ENCODE measurements at places on chromosomes 3 and 15.

DNA sequence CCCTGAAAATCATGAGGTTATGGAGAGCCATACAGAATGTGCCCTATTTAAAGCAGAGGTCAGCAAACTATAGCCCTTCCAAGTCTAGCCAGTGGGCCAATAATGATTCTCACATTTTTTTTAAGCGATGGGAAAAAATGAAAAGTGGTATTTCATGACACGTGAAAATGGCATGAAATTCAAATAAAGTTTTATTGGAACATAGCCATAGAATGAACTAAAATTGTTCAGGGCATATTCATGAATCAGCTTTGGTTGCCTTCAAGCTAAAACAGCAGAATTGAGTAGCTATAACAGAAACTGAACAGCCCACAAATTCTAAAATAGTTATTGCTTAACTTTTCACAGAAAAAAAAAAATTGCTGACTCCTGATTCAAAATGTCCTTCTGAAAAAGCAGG, 104.5 kb downstream of the TFG start:
- no peak for DNase-seq

GRCh38 chr3:13645801-13646637, 97.1 kb downstream of the FBLN2 start:
- DNase-seq = no peak

DNA sequence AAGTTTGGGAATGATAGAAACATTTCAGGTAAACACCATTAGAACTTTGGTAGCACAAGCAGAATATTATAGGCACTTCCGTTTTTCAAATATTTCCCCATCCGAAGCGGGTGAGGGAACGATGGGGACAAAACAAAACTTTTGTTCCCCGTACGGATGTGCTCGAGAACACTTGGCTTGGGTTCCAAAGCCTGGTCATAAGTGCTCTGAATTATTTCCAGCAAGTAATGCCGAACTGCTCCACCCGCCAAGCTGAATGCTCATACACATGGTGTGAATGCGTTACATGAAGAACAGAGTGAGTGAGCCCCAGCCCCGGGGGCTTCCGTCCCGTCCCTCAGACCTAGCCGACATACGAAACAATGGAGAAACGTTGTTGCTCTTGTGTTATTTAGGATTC, 438.2 kb upstream of the ARRDC4 start:
- DNase-seq = no peak

GRCh38 chr15:36936613-36937012, 163.7 kb downstream of the MEIS2 start:
- DNase-seq = no peak

- peak; percentile 40 for DNase-seq
Measured at GRCh38 chr3:123809597-123809996, 74.5 kb downstream of the MYLK start.

DNA sequence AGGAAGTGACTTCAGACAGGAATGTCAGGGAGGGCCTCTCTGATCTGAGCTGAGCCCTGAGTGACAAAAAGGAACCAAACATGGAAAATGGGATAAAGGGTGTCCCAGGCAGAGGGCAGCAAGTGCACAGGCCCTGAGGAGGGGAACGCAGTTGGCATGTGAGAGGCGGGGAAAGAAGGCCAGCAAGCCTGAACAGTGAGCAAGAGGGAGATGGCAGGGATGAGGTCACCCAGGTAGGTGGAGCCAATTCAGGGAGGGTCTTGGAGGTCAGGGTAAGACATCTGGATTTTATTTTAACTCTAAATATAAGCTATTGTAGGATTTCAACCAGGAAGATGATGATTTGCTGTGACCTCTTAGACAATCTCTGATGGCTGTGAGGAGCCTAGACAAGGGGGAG, 167.7 kb downstream of the LRTM1 start:
- peak; percentile 6 for DNase-seq

- DNase-seq = peak; percentile 78
Measured at GRCh38 chr15:73981761-73982221, 10.3 kb downstream of the STOML1 start.

DNA sequence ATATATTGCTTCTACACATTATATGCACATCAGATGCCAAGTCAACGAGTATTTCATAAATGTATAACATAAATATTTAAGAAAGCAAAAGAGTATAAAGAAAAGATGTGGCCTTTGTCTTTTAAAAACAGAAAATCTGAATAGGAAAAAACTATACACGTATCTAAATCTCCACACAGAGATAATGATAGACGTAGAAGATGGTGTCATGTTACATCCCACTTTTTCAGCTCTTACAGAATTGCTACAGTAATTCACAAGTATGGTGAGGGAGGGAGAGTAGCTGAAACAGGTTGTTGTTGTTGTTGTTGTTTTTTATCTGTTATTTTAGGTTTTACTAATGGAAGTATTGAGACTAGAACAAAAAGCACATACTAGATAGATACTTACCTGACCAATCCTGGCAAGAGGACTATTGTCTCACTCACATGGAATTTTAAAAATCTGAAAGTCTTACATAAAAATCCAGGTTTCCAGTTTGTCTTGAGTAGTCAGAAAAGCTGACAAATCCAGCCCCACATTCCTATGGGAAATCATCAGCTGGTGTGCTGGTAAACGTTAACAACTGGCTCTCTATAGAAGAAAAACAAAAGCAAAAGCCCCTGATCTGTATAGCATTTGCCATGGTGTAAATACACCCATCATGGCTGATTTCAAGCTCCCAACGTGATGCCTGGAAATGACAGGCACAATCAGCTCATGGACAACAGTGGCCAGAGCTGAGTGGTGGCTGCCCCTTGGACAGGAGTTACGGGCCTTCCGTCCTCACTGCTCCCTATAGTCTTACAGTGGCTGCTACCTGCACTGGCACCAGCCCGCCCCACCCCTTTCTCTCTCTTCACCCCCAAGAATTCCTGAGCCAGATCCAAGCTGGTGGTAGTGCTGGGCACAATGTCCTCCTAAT, 47.4 kb upstream of the VGLL4 start:
- DNase-seq = peak; percentile 84

GRCh38 chr15:71971905-71972304, 146.0 kb downstream of the MYO9A start:
- DNase-seq = no peak

DNA sequence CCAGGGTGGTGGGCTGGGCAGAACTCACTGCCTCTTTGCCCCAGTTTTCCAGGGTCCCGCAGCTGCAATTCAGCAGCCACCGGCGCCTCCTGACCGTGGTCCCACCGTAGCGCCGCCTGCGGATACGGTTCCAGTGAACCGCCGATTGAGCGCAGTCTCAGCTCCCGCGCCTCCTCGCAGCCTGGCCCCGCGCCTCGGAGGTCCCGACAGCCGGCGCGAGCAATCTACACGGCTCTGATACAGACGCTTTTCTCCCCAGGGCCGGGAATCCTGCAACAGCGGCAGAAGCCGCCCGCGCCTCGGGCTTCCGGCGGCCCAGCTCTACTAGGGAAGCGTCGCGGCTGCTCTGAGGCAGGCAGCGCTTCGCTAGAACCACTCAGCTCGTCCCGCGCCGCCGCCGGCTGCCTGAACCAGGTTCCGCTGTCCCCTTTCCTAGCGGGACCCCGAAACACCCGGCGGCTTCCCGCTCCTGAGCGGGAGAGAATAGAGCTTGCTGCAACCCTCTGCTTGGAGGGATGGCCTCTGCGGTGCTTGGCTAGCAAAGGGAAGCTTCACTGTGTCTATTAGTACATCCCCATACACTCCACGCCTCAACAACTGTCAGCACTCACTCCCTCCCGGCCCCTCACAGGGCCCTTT, 3.1 kb downstream of the FOXL2NB start:
- peak; percentile 39 for DNase-seq

GRCh38 chr3:190443257-190443656, 6.4 kb downstream of the TMEM207 start:
- peak; percentile 23 for DNase-seq

GRCh38 chr3:125079675-125080045, 23.9 kb upstream of the HEG1 start:
- DNase-seq = no peak

- no peak for DNase-seq
Measured at GRCh38 chr3:132315851-132316250, 1.4 kb upstream of the ACP3 start.

DNA sequence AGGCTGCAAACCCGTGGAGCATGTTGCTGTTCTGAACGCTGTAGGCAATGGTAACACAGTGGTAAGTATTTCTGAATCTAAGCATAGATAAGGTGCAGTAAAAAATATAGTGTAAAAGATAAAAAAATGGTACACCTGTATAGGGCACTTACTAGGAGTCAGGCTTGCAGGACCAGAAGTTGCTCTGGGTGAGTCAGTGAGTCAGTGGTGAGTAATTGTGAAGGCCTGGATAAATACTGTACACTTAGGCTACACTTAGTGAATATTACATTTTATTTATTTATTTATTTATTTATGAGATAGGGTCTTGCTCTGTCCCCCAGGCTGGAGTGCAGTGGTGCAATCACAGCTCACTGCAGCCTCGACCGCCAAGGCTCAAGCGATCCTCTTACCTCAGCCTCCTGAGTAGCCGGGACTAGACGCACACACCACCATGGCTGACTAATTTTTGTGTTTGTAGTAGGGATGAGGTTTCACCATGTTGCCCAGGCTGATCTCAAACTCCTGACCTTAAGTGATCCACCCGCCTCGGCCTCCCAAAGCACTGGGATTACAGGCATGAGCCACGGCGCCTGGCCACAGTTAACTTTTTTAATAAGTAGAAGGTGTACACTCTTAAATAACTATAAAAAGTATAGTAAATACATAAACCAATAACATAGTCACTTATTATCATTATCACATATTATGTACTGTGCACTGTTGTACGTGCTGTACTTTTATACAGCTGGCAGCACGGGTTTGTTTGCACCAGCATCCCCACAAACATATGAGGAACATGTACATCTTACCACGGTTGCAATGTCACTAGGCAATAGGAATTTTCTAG, 155.1 kb downstream of the IGF1R start:
- DNase-seq = peak; percentile 77

DNA sequence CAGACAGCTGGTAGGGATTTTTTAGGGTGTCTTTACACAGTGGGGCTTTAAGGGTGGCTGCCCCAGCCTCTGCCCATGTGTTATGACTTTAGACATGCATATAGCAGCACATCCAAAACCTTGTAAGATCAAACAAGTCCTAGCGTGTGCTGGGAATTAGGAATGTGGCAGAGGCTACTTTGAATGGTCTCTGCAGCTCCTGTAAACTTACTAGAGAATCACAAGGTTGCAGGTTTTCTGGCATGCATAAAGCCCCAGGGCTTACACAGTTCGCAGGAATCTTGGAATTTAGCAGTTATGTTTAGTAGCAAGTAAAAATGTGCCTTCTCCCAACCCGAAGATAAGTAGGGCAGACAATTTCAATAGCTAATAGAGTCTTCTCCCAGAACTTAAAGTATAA, 46.9 kb upstream of the COL6A6 start:
- peak; percentile 10 for DNase-seq

DNA sequence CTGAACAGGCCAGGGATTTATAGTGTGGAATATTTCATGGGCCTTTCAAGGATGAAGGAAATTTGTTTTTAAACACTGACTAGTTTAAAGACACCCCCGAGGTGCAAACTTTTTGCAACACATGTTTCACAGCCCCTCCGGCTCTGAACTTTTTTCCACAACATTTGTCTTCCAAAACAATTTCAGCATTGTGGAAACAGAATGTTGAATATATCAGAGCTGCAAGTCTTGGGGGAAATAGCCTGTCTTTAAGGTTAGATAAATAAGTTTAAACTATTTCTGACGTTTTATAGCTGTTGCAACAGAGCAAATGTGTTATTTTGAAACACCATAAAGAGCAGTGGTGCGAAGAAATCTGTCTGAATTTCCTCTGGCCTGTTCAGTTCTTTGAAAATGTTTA, 229.2 kb upstream of the GOLGA6L4 start:
- DNase-seq = no peak

DNA sequence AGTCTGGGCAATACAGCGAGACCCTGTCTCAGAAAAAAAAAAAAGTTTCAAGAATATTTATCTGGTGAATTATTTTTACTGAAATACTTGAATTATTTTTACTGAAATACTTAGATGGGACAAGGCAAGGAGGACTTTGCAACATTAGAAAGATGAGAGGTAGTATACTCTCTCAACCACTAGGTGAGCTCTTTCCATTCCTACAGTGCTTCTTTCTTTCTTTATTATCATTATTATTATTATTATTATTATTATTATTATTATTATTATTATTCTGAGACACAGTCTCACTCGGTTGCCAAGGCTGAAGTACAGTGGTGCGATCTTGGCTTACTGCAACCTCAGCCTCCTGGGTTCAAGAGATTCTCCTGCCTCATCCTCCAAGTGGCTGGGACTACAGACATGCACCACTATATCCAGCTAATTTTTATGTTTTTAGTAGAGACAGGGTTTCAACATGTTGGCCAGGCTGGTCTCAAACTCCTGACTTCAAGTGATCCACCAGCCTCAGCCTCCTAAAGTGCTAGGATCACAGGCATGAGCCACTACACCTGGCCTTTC, 468.8 kb downstream of the MAGI1 start:
- no peak for DNase-seq

- no peak for DNase-seq
Measured at GRCh38 chr15:49606594-49606993, 14.0 kb downstream of the FAM227B start.

GRCh38 chr3:126945171-126945721, 37.7 kb upstream of the PLXNA1 start:
- no peak for DNase-seq

DNA sequence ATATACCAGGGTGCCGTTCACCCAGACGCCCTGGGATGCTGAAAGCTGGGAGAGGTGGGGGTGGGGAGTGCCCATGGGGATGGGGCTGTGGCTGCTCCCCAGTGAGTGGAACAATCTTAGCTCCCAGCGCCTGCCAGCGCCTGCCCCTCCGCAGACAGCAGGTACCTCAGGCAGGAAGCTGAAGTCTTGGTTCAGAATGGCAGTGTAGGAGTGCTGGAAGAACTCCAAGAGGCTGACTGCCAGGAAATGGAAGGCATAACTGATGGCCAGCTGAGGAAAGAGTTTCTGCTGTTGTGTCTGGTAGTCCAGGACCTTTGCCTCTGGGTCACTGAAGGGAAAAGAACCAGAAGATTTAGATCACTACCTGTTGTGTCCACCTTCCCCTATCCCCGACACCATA, 8.4 kb downstream of the ACOX2 start:
- DNase-seq = peak; percentile 75

- no peak for DNase-seq
Measured at GRCh38 chr3:120102232-120102631, 8.0 kb upstream of the GSK3B start.

GRCh38 chr15:91284758-91285466, 184.9 kb downstream of the SV2B start:
- DNase-seq = no peak

DNA sequence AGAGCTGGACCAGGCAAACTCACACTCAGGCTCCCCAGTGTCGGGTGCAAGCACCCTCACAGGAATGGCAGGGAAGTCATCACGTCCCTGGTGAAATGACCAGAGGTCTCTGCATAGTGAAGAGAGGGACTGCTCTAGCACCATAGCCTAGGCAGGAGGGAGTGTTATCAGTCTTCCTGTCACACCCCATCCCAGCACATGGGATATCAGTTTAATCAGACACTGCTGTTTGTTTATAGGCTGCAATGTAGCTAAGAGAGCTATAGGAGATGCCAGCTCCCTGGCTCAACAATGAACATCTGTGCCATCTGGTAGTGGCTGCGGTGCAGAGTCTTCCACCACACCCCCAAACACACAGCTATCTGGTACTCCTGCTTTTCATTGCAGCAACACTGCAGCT, 776.6 kb downstream of the ZNF385D start:
- no peak for DNase-seq

All from kidney tubule cell (primary cell).